Astrocyte (in vitro differentiated cells and primary cell): ENCODE measurements at places on chromosomes 13 and 19.
A peak's percentile ranks its signal among the peaks of the same experiment; 100 is the strongest.

GRCh38 chr19:9620842-9621155, 233 bp downstream of the ZNF561 start:
- no peak for DNase-seq

GRCh38 chr13:89923736-89924135, 1423.8 kb upstream of the MIR17HG start:
- peak; percentile 14 for DNase-seq

GRCh38 chr13:42891591-42891990, 100.5 kb downstream of the EPSTI1 start:
- DNase-seq: no peak

DNA sequence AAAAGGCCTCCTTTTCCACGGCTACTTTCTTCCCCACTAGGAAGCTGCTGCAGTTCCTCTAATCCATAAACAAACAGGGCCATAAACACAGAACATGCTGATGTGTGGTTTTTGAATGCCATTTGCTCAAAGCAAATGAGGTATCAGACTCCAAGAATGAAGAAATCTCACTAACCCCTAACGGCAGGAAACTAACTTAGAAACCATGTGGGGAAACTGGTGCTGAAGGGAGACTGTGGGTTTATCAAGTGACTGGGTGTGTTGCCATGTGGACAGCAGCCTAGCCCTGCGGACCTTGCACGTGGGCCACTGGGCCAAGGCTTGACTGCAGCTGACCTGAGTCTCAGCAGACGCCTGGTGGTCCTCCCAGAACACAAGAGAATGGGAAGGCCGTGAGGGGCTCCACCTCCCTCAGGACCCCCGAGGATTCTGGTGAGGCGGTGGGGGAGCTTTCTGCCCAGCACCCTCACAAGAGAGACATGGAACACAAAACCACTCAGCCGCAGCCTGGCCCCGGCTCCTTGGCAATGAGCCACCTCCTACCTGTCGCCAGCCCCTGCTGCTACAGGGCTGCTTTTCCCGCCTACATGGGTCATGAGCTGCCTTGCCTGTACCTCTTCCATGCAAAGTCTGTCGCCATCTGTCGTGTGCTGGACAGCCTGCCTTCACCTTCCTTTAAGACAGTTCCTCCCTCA, 10.6 kb downstream of the SLC15A1 start:
- no peak for DNase-seq

DNA sequence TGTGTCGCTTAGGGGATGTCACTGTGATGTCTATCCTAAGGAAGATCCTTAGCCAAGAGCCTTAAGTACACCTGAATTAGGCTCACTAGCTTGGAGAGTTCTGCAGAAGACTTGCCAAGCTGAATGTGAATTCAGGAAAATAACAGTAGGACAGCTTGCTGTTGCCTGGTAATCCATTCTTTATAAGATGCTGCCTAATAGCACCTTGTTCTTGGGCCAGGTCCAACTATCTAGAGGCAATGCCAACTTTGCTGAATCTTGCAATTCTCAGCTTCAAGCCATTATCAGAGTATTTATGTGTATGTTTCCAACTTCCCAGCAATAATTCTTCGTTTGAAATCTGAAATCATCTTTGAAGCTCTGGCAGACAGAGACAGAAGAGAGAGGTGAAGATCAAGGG, 102.8 kb downstream of the PCDH17 start:
- no peak for DNase-seq

DNA sequence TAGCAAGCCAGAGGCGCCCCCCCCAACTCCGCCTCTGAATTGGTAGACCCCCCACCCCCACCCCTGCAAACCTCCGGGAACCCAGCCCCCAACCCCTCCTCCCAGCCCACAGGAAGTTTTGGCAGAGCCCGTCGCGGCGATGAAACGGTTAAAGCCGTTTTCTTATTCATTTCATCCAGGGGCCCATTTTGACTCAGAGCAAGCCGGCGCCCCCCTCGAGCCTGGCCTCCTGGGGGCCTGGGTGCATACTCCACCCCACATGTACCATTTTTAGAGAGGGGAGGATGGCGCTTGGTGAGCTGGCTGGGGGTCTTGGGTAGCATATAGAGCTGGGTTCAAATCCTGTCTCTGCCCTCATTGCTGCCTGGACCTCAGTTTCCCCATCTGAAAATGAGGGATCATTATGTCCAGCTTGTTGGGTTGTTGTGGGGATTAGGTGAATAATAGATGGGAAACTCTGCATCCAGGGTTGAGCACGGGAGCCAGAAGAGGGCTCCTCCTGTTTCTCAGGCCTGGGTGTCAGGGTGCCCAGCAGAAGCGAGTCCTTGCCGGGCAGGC, 7.9 kb upstream of the JUNB start:
- no peak for DNase-seq

GRCh38 chr13:99873832-99874430, 97.6 kb downstream of the ZIC5 start:
- no peak for DNase-seq

- no peak for DNase-seq
Observed at GRCh38 chr19:30390356-30390988, 18.3 kb downstream of the ZNF536 start.

DNA sequence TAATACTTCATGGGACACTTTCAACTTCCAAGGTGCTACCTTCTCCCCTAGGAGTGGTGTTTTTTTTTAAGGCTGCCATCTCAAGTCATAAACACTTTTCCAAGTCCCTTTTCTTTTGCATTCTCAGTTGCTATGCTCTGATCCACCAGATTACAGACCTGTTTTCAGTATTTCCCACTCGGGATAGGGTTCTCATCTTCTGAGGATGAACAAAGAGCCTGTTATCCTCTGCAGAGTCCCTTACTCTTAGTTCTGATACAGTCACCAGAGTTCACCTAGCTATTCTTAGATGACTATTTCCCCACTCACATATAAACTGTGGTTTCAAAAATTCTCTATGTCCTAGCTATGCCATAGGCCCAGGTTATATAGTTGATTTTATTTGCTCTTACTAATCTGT, 15.9 kb downstream of the ZDHHC20 start:
- no peak for DNase-seq

DNA sequence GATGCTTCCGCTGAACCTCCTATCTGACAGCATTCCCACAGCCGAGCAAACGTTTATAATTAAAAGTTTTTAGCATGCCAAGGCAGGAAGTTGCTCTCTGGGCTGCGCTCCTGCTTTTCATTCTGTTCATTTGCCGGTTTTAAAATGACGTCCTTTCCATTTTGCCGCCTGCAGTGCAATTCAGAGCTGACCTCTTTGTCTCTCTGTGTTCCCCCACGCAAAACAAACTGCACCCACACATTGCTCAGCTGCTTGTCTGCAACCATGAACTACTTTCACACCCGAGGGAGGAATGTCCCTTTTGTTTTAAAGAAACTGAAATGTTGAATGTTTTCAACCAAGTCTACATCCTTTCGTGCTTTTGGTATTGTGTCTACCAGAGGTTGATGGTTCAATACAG, 416.5 kb downstream of the EFNB2 start:
- DNase-seq: peak; percentile 57

DNA sequence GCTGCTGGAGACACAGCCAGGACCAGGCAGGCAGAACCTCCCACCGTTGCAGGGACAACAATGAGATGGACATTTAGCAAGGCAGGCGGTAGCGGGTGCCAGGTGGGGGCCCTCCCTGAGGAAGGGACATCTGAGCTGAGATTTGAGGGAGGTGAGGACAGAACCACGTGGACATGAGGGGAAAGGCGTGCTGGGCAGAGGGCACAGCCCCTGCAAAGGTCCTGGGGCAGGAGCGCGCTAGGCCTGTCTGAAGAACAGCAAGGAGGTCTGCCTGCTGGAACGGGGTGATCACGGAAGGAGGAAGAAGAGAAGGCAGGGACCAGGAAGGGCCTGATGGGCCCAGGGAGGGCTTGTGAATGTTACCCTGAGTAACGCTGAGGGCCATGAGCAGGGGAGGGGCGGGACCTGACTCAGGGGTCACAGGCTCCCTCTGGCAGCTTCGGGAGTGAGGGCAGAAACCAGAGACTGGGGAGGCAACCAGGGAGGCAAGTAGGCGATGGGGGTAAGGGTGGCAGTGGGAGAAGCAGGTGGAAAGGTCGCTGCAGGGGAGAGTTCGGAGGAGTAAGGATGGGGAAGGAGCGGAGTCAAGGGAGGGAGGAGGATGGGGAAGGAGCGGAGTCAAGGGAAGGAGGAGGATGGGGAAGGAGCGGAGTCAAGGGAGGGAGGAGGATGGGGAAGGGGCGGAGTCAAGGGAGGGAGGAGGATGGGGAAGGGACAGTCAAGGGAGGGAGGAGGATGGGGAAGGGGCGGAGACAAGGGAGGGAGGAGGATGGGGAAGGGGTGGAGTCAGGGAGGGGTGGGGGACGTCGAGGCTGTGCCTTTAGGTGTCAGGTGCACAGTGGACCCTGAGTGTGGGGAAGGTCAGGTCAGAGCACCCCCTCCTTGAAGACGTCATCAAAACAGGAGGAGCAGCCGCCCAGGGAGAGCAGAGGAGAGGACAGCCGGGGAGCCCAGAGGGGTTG, 15.7 kb upstream of the B3GNT3 start:
- peak; percentile 28 for DNase-seq

GRCh38 chr13:95276037-95276505, 25.2 kb downstream of the ABCC4 start:
- no peak for DNase-seq

- no peak for DNase-seq
Observed at GRCh38 chr13:96762876-96763275, 231.4 kb downstream of the OXGR1 start.

- DNase-seq: no peak
Observed at GRCh38 chr13:43766725-43767124, 20.0 kb downstream of the ENOX1 start.

GRCh38 chr13:70964124-70964523, 855.9 kb upstream of the KLHL1 start:
- no peak for DNase-seq

- DNase-seq: no peak
Observed at GRCh38 chr19:47331490-47331889, 485 bp upstream of the C5AR2 start.

GRCh38 chr13:36377826-36378468, 31.8 kb upstream of the SPART start:
- peak; percentile 76 for DNase-seq

DNA sequence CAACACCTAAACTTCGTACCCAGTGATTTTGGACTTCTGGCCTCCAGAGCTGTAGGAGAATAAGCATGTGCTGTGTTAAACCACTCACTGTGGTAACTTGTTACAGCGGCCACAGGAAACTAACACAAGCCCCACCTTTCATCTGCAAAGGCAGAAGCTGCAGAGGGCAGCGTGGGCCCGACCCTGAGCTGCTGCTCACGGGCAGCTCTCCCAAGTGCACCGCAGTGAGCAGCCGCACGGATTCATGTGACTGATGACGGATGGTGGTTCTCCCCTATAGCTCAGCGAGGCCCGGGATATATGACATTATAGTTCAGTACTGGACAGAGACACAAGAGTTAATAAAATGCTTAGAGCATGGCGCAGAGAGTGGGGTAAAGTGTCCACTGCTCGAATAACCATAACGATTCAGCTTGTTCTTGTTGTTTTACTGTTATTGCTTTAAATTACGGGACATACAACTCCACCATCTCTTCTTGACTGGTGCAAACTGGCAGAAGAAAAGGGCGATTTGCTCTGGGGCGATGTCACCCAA, 21.9 kb downstream of the VRK3 start:
- DNase-seq: no peak

- no peak for DNase-seq
Observed at GRCh38 chr13:90532861-90533492, 814.5 kb upstream of the MIR17HG start.

DNA sequence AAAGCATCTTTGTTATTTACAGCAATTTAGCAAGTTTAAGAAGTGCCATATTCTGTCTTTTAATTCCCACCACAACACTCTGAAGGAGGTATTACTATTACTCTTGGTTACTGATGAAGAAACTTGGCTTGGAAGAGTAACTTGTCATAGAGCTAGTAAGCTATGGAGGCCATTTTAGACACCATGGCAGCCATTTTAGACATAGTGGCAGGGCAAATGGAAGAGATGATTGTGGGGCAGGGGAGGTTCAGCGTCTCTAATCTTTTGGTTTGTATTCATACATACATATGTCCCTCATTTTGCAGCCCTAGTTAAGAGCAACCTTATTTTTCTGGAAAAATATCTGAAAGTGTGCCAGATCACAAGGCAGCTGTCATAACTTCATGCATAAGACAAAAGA, 82.6 kb upstream of the SOX1 start:
- no peak for DNase-seq

DNA sequence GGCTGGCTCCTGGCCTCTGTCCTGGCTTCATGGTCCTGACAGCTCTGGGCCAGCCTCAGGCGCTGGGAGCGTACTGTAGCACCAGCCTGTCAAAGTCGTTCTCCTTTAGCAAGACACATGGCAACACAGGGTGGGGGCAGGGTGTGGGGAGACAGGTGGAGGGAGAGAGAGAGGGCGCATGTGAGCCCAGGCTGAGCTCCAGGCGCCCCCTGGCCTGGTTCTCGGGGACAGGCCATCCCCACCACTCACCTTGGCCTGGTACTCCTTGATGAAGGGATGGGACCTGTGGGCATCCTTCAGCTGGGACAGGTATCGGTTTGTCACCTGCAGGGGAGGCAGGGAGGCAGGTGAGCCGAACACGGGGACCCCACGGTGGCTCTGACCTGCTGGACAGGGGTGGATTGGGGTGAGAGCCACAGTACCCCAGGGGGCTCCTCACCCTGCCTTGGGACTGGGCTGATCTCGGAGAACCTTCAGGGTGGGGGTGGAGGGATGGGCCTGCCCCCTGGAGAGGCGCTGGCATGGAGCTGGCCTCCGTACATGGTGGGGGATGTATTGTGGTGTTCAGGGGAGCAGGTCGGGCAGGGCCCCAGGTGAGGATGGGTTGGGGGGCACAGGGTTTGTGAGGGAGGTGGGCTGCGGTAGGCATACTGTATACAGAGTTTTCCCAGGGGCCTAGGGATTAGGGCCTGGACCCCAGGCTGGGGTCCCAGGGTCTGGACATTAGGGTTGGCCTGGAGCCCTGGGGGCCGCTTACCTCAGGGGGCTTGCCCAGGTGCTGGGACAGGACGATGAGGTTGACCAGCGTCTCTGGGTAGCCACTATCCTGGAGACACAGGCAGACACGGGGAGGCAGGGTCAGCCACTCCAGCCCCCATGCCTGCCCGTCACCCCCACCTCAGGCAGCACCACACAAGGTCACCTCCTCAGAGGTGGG, 3.9 kb upstream of the CERS1 start:
- no peak for DNase-seq

DNA sequence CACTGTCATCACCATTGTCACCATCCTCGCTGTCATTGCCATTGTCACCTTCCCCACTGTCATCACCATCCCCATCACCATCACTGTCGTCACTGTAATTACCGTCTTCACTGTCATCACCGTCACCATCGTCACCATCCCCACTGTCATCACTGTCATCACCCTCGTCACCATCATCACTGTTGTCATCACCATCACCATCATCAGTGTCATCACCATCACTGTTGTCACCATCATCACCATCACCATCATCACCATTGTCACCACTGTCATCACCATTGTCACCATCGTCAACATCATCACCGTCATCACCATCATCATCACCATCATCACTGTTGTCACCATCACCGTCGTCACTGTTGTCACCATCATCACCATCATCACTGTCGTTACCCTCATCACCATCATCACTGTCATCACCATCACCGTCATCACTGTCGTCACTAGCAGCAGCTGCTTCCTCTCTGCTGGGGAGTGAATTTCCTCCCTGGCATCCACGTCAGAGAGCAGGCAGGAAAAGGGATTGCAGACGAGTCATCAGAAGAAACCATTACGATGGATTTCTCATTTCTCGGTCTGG, 27.3 kb downstream of the TMEM255B start:
- DNase-seq: peak; percentile 50

GRCh38 chr19:2047449-2048103, 3.5 kb downstream of the MKNK2 start:
- DNase-seq: no peak
